Hepatic stellate cell (primary cell): ENCODE measurements at places on chromosomes 3 and 15.

DNA sequence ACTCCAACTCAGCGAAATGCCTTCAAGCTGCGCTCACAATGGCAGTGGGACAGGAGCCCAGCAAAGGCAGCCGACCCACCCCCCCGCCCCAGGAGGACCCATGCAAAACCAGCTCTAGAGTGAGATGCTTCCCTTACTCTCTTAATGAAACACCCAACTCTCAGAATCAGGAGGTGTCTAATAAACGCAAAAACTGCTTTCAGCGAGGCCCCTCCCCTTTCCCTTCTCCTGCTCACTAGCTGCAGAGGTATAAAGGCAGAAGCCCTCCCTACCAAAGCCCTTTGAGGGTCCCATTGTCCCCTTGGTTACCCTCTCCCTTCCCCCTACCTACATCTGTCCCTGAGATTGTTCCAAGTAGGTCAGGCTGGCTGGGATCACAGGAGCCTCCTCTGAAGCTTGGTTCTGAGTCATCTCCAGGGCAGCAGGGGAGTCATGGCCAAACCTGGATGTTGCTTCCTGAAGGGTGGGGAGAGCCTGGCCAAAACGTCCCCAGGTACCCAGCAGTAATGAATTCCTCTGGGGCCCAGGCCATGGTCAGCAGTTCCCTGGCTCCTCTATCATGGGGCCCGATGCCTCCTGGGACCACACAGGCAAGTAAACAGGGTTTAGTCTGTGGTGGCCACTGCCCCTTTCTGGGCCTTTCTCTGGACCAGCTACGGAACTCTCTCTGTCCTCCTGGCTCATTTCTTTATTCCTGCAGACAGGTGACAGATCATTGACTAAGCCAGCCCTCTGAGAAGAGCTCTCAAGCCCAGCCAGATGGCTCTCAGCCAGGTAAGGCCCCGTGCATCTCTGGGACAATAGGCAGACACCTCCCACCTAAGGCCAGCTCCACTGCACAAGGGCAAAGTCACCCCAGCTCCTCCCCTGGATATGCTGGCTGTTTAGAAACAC, 8.6 kb downstream of the KLHL25 start:
- DNase-seq, result peak; percentile 74

- DNase-seq, result peak; percentile 52
Observed at GRCh38 chr3:139427283-139428060, 38.0 kb upstream of the COPB2 start.

GRCh38 chr3:1734494-1735122, 364.1 kb upstream of the CNTN4 start:
- no peak for DNase-seq

GRCh38 chr3:56894881-56895431, 93.2 kb upstream of the ARHGEF3 start:
- DNase-seq, result no peak

GRCh38 chr3:187014417-187014864, 84.1 kb downstream of the ST6GAL1 start:
- no peak for DNase-seq

DNA sequence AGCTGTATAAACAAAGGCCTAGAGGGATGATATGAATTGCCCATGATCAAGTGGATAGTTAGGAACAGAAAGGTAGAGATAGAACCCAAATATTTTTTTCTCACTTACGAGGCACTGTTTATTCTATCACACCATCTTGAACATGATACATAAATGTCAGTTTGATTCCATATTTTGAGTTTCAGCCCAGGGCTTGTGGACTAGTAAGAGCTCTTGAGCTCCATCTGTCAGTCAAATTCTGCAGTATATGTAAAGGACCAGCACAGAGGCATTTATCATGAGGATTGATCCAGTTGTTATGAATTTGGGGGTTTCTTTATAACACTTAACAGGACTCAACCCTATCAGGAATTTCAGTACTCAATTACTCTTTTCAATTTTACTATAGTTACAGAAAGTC, 4.8 kb downstream of the SLC27A2 start:
- DNase-seq, result no peak

DNA sequence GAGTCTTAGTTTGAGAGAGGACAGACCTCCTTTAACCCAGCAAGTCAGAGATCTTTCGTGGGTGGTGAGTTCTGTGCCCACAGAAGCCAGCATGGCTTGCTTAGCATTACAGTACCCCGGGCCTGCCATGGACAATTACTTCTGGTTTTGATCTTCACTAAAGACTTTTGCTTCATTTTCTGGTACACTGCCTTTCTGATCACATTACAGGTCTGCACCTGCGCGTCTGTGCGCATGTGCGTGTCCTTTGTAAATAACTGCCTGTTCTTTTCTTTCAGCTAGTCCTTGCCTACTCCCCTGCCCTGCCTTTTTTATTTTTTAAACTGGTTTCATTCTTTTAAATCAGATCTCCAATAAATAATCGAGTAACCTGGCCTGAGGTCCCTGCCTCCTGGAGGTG, 57.1 kb upstream of the CMTM8 start:
- DNase-seq, result no peak

DNA sequence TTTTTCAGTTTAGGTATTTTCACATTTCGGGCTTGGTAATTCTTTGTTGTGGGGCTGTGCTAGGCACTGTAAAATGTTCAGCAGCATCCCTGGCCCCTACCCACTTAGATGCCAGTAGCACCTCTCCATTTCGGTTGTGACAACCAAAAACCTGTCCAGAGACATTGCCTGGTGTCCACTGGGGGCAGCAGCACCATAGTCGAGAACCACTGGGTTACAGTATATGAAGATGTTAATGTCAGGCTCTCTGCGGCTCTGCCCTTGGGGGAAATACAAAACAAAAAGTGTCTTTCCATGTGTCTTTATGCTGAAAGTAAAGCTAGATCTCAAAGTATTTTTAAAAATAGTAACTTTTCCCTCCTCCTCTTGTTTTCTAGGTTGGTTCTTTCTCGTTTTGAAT, 177.2 kb downstream of the ITPR1 start:
- DNase-seq, result peak; percentile 25

- DNase-seq, result no peak
Observed at GRCh38 chr3:50599716-50600118, 11.9 kb downstream of the CISH start.

- DNase-seq, result peak; percentile 68
Observed at GRCh38 chr3:158167737-158168557, 58.1 kb downstream of the RSRC1 start.

DNA sequence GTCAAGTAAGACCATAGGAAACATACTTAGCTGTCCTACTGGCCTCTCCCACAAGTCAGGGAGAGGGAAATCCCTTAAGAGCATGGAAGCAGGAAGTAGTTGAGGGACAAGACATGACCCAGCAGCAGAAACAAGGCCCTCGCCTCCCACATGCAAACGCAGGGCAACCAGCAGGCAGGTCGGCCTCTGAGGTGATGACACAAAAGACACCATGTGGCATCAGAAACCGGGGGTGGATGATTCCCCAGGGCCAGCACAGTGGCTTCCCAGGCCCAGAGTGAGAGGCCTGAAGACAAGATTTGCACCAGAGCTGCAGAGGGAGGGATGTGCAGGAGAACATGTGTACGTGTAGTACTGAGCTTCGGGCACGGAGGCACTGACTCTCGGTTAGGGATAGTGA, 26.3 kb downstream of the PXYLP1 start:
- DNase-seq, result no peak

GRCh38 chr3:39809995-39810595, 686 bp downstream of the MYRIP start:
- no peak for DNase-seq

DNA sequence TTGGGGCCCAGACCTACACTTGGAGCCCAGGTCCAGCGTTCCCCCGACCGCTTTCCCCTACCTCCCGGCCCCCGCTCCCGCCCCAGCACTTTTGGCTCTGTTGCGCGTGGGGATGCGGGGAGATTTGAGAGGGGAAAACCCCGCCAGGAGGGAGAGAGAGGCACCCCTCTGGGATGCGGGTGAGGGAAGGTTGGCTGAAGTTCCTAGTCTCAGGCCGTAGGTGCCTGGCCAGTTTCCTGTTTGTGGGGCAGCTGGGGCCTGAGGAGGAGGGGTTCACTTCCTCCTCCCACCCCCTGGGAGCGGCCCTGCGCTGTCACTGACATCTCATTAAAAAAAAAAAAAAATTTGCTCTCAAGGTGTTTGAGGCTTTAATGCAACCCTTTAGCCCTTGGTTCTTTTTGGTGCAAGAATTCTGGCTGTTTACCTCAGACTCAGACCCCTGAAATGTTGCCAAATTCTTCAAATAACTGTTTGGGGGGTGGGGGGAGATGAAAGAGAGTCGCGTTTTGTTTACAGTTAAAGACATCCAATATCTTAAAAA, 2.6 kb downstream of the FAM43A start:
- DNase-seq, result no peak

GRCh38 chr3:151276687-151277042, 1.7 kb downstream of the P2RY14 start:
- DNase-seq, result no peak

DNA sequence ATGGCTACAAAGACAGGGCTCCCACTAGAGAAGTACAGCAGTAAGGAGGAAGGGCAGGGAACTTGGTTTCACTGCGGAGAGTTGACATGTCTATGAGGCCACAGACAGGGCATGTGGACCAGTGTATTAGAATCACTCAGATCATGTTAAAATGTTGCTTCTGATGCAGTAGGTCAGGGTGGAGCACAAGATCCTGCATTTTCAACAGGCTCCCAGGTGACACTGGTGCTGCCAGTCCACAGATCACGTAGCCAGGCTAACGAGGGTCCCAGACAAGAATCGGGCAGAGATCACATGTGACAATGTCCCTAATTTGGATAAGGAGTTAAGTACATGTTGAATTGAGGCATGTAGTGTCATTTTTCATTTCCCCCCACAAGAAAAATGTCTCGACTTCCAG, 73.6 kb downstream of the SPSB4 start:
- no peak for DNase-seq

DNA sequence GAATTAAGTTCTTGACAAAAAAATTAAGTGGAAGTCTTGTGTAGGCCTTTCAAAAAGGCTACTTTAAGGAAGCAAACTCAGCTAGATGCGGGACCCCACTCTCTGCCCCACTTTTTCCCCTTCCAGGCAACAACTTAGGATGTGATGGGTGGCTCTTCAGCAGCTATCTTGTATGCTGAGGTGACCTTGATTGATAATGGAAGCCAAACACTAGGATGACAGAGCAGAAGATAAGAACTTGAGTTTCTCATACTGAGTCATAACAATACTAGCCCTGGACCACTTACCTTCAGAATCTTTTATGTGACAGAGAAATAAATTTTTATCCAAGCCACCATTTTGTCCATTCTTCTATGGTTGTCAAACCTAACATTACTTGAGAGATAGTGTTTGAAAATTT, 16.1 kb downstream of the PDCD10 start:
- no peak for DNase-seq

- DNase-seq, result no peak
Observed at GRCh38 chr3:49937090-49937489, 2.9 kb upstream of the RBM6 start.

DNA sequence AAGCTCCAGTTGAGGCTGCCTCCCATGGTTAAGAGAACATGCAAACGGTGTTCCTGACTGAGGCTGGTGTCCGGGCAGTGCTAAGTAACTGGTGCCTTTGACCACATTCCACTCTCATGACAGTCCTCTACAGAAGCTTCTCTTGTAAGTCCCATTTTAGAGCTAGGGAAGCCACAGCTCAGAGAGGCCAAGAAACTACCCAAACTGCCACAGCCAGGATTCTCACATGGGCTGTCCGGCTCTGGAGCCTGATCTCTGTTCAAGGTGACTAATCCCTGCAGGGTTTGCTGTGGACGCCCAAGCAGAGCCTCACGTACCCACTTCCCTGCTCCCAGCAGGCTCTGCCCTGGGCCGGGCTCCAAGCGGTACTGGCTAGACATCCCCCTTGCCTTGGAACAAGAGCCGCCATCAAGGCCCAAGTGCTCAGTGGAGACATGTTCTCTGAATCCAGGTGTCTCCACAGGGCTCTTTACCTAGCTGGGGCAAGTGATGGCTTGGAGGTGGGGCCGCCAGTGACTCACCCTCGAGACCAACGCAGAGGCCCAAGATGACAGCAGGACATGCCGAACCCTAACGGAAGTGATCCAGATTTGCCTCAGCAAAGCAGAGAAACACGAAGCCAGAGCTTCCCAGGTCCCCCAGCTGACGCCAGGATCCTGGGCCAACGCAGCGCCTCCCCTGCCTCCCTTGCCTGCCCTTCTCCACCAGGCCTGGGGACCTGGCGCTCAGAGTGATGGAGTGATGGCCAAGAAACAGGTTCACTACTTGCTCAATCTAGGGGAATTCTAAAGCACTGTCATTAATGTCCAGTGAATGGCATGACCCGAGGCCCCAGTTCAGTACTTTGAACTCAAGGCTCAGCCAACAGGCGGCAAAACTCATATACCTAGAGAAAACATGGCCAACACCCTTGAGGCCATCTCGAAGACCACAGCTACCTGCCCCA, 24.4 kb downstream of the KLHL25 start:
- DNase-seq, result no peak

DNA sequence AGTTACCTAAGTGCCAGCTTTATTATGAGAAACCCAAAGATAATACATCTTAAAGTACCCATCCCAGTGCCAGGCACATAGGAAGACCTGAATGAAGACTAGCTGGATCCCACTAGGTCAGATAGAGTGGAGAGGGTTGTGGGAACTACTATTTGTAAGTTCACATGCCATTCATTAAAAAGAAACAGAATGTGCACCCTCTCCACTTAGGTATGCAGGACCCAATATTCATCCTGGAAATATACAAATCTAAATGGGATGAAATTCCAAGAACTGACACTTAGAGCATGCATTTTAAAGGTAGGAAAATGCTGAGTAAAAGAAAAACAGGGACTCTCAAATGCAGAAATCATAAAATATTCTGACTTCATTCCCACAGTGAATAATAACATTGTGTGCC, 14.3 kb downstream of the EOGT start:
- DNase-seq, result no peak

GRCh38 chr3:183038221-183038620, 57.9 kb upstream of the DCUN1D1 start:
- no peak for DNase-seq

DNA sequence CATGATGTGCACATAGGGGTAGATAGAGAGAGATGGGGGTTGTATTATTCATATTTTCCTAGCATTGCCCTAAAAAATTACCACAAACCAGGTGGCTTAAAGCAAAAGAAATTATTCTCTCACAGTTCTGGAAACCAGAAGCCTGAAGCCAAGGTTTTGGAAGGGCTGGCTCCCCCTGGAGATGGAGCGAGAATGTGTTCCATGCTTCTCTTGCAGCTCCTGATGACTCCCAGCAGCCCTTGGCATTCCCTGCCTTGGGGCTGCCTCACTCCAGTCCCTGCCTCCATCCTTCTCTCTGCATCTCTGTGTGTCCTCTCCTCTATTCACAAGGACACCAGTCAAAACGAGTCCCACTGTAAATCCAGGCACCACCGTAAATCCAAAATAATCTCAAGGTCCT, 91.5 kb upstream of the FAM174B start:
- DNase-seq, result no peak

- DNase-seq, result no peak
Observed at GRCh38 chr3:158095814-158096704, 10.2 kb downstream of the SHOX2 start.

DNA sequence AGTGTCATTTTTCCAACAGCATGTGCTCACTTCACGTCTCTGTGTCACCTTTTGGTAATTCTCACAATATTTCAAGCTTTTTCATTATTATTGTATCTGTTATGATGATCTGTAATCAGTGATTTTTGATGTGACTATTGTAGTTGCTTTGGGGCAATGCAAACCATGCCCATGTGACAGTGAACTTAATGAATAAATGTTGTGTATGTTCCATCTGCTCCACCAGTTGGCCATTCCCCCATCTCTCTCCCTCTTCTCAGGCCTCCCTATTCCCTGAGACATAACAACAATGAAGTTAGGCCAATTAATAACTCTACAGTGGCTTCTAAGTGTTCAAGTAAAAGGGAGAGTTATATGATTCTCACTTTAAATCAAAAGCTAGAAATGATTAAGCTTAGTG, 32.5 kb upstream of the TBC1D23 start:
- no peak for DNase-seq
